ENCODE measurements at places on chromosomes 12 and 14.

DNA sequence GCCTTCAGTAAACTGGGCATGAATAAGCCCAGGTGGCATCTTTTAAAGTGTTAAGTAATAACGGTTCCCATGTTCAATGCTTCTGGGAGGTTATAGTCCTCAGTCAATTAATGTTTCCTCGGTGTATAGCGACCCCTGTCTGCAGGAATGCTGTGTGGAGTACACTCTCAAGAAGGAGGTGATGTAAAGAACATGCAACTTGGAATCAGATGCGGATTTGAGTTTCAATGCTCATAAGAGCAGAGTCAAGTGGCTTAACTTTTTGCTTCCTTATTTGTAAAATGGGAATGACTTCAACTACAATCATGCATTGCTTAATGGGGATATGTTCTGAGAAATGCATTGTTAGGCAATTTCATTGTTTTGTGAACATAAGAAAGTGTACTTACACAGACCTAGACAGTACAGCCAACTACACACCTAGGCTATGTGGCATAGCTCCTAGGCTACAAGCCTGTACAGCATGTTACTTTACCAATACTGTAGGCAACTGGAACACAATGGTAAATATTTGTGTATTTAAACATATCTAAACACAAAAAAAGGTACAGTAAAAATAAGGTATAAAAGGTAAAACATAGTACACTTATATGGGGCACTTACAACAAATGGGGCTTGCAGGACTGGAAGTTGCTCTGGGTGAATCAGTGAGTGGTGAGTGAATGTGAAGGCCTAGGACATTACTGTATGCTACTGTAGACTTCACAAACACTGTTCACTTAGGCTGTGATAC is 6.7 kb upstream of the MRPS35 start:
- DNase-seq, result peak; percentile 97

- peak; percentile 43 for DNase-seq
These were observed 111.4 kb downstream of the EGLN3 start for GRCh38 chr14:33839193-33840076.

- peak; percentile 55 for DNase-seq
These were observed 2.2 kb downstream of the BAZ1A start for GRCh38 chr14:34872822-34873588.

GRCh38 chr12:130491421-130492357 is 154.0 kb downstream of the PIWIL1 start:
- DNase-seq, result no peak

DNA sequence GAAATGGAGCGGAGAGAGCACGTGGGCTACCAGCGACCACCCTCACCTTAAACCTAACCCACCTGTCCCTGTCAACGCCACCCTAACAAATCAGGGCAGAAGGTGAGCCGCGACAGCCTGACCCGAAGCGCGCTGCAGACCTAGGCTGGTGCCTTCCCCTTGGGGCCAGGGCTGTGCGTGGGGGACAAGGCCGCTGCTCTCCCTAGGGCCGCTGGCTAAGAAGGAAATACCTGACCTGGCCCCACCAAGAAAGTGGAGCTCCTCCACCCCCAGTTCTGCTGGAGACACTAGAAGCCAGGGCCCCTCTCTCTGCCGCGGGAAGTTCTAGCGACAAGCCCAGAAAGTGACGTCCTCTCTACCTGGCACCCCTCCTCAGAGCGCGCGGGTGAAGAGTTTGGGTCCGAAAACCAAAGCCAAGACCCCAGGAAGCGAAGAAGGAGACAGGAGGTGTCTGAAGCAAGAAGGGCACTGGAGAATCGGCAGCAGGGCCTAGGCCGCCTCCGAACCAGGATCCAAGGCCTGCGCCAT is 7.5 kb downstream of the SIX1 start:
- no peak for DNase-seq

GRCh38 chr14:92565718-92566115 is 52.1 kb downstream of the RIN3 start:
- DNase-seq, result no peak

- no peak for DNase-seq
These were observed 215.7 kb downstream of the KIF26A start for GRCh38 chr14:104353921-104354701.

DNA sequence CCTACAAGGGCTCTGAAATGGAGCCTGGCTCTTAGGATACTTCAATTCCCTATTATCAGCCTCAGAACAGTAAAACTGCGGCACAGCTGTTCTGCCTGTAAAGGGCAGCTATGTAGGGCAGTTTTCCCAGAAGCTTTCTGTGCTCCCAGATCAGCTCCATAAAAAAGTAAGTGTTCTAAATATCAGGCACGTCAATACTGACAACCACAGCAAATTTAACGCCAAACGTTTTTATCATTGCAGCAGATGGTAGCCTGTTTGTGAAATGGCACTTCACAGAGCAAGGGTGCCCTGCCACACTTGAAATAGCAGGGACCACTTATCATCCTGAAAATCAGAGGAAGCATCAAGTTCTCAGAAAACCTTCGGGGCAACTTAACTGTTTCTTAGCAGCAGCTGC is 54.8 kb upstream of the PTHLH start:
- no peak for DNase-seq

DNA sequence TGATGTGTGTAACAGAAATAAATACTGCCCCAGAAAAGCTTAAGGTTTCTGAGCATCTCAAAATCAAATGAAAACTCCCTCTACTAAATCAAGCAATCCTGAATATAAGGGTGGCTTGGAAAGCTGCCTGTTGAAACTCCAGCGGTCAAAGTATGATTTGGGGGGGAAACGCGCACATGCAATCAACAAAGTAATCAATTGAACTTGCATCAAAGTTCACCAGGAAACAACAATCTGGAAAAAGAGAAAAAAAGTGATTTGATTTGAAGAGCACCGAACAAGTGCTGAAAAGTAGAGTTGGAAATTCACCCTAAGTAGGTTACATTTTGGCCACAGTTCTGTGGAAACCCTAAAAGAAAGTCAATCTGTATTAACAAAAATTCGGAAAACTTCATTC is 700 bp downstream of the CNIH1 start:
- DNase-seq, result peak; percentile 18
